Vagina (tissue), 2 donors: ENCODE measurements at places on chromosomes 5 and 9. TPM values are rescaled to one million over a fixed set of nuclear protein-coding genes. Genes with fewer than 3 reads are reported as not detected.

- H3K27me3 ChIP-seq, result no peaks in the 10 kb centered on the region
- no peak overlapping the region for H3K27ac ChIP-seq
- no peak for DNase-seq
- no peak overlapping the region for H3K4me3 ChIP-seq
These were observed 40.3 kb upstream of the NAA35 start for GRCh38 chr9:85900504-85901201.

DNA sequence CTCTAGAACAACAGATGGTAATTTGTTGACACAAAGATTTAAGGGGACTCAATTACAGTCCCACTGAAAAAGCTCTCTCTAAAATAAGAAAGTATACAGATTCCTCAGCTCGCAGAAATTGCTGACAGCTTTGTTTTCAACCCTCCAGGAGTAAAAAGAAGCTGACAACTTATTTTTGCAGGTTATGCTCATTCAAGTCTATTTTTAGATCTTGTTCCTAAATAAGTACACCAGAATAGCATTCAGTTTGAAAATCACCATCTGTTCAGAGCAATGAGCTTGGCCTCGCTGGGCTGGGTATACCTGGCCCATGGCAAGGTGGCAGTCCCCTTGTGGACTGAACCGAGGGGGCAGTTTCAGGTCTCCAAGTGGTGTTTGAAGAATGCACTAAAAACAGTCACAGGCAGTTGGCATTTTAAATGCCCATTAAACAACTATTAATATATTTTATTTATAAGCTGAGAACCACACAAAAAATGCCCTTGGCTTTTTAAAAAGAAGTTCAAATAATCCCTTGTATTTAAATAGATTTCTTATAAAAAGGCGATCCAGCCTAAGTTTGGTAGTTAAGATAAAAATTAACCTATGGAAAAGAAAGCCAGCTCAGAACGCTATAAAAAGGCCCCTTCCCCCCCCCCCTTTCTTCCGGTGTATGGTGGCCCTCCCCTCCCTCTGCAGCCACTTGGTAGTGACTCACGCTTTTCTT, 169.2 kb downstream of the AUH start:
- no peaks in the 10 kb centered on the region for H3K27me3 ChIP-seq
- H3K36me3 ChIP-seq, result no peaks in the 10 kb centered on the region

DNA sequence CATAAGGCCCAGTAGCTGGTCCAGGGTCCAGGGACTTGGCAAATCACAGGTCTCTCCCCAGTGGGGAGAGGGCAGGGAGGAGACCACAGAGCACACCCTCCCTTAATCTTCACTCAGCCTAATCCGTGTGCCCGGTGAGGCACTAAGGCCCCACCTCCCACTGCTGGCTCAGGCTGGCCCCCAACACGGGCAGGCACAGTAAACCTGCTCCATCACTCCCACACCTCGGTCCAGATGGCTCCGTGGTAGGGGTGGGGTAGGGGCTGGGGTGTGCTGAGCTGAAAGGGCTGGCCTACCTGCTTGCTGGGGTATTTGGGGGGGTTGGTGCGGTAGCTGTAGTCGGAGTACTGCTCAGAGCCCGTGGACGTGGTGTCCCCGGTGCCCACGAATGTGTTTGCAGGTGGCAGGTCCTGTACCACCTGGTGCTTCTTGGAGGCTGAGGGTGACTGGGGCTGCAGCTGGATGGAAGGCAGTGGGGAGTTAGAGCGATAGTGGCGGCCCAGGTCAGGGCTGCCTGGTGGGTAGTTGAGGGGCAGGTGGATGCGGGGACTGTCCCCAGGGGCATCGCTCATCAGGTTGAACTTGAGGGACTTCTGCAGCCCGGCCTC, 15.2 kb downstream of the PCDH1 start:
- peaks cover 5% of the 10 kb centered on the region for H3K36me3 ChIP-seq
- DNase-seq, result no peak
- H3K4me1 ChIP-seq, result peaks cover 7% of the 10 kb centered on the region
- no peak overlapping the region for H3K4me3 ChIP-seq
- no peaks in the 10 kb centered on the region for H3K27me3 ChIP-seq
- H3K27ac ChIP-seq, result no peak overlapping the region

DNA sequence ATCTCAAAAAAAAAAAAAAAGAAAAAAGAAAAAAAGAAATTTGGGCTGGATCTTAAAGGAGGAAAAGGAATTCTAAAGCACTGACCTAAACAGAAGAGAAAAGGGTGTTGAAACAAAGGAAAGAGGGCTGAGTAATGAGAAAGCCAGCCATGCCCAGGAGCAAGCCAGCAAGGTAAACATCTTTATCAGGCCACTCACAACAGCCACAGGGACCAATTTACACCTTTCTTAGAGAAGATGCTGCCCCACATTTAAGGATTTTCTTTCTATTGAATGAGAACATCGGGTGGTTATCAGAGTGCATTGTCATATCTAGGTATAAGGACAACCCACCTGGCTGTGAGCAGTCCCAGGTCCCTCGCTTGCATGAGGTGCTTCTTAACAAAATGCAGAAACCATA, 16.6 kb downstream of the LHFPL2 start:
- peaks cover 7% of the 10 kb centered on the region for H3K36me3 ChIP-seq
- H3K4me3 ChIP-seq, result no peak overlapping the region
- H3K4me1 ChIP-seq, result peaks cover 42% of the 10 kb centered on the region
- peak; percentile 37 for DNase-seq

DNA sequence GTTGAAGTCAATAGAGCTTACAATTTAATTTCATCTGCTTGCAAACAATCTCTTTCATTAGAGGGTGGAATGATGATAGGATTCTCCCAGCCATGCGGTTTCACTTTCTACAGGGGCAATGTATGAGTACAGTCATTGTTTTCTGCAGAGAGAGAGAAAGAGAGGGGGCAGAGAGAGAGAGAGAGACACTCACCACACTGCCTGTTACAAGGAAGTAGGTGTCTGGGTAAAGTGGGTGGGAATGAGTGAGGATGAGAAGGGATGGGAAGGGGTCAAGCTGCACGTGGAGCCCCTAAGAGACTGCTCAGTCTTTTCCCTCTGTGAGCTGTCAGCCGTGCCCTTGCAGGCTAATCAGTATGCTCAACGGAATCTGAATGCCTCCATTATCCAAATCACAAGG, 454.3 kb downstream of the KDM4C start:
- no peak for DNase-seq
- H3K27ac ChIP-seq, result no peak overlapping the region
- no peak overlapping the region for H3K4me3 ChIP-seq
- H3K4me1 ChIP-seq, result no peaks in the 10 kb centered on the region

GRCh38 chr5:73387149-73387591, 61.4 kb downstream of the FOXD1 start:
- H3K27me3 ChIP-seq, result peaks cover 6% of the 10 kb centered on the region
- no peak for DNase-seq
- no peak overlapping the region for H3K4me3 ChIP-seq

GPR21 gene
- total RNA-seq, result not detected

FANCG gene
- total RNA-seq, result 17.2 TPM
